Stomach (tissue), 19 donors: ENCODE measurements at places on chromosomes 4 and X. TPM values are rescaled to one million over a fixed set of nuclear protein-coding genes. Genes with fewer than 3 reads are reported as not detected.

DNA sequence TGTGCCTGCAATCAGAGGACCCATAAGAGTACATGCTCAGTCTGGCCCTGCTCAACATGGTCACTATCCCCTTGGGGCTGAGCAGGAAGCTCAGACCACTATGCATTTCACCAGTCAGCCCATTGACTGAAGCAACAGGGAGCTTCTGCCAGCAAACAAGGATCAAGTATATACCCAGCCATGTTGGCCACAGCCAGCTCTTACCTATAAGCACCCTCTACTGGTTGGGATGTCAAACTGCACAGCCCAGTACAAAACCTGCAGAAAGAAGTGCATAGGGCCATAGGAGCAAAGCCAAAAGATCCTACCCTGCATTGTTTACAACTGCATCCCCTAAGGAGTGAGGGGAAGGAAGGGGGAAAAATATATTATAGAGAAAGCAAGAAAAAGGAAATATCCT is 214.4 kb upstream of the CPEB2 start:
- H3K4me3 ChIP-seq = no peak overlapping the region
- no peak overlapping the region for H3K27ac ChIP-seq
- H3K4me1 ChIP-seq = no peaks in the 10 kb centered on the region
- no peak for DNase-seq
- no peaks in the 10 kb centered on the region for H3K36me3 ChIP-seq

DNA sequence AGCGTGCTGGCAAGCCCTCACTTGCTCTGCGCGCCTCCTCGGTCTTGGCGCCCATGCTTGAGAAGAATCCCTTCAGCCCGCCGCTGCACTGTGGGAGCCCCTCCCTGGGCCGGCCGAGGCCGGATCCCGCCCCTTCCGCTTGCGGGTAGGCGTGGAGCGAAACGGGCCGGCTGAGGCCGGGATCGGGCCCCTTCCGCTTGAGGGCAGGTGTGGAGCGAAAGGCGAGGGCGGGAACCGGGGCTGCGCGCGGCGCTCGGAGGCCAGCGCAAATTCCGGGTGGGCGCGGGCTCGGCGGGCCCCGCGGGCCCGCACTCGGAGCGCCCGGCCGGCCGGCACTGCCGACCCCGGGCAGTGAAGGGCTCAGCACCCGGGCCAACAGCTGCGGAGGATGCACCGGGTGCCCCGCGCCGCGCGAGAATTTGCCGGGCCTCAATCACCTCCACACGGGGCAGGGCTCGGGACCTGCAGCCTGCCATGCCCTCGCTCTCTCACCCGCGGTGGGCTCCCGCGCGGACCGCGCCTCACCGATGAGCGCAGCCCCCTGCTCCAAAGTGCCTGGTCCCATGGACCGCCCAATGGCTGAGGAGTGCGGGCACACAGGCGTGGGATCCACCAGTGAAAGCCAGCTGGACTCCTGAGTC is 58.1 kb upstream of the GBA3 start:
- H3K4me1 ChIP-seq = no peaks in the 10 kb centered on the region
- no peaks in the 10 kb centered on the region for H3K36me3 ChIP-seq
- no peaks in the 10 kb centered on the region for H3K27me3 ChIP-seq
- no peak overlapping the region for H3K4me3 ChIP-seq
- H3K27ac ChIP-seq = no peak overlapping the region

DNA sequence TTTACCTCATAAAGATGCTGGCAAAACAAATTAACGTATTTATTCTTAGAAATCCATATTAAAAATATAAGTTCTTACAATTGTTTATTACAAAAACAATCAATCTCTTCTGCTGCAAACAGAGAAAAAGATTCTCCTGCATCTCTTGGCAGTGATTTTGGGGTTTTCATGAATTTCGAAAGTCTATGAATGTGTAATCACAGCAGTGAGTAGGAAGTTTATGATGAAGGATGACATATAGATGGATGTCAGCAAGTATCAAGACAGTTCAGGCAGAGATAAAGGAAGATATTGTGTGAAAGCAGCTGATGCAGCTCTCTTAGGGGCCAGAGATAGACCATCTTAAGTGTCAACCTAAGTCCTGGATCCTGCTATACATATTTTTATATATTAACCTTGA is 196.9 kb upstream of the BANK1 start:
- H3K4me3 ChIP-seq = no peak overlapping the region
- DNase-seq = no peak
- H3K27ac ChIP-seq = no peak overlapping the region

DNA sequence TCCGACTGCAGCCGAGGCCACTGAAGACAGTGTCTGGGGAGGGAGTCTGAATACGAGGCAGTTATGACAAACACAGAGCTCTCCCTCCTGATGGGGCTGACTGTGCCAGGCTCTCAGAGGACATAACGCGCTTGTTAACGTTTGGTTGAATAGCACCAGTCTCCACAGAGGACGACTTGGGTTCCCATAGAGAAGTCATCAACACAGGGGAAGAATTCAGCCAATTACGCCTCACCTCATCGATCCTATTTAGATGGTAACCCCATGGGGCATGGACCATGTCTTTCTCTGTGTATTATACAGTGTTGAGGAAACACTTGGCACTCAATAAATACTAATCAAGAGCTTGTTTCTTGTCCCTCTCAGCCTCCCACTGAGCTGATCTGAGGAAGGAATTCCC is 642.6 kb upstream of the LCORL start:
- no peaks in the 10 kb centered on the region for H3K4me1 ChIP-seq
- H3K27ac ChIP-seq = no peak overlapping the region
- no peak for DNase-seq
- H3K36me3 ChIP-seq = no peaks in the 10 kb centered on the region
- no peaks in the 10 kb centered on the region for H3K27me3 ChIP-seq
- H3K4me3 ChIP-seq = no peak overlapping the region

DNA sequence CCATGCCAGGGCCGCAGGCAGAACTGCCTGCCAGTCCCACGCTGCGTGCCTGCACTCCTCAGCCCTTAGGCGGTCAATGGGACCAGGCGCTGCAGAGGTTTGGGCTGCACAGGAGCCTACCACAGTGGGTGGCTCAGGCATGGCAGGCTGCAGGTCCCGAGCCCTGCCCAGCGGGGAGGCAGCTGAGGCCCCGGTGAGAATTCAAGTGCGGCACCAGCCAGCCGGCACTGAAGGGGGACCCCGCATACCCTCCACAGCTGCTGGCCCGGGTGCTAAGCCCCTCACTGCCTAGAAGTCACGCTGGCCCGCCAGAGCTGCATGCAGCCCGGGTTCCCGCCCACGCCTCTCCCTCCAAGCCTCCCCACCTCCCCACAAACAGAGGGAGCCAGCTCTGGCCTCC is 302.5 kb upstream of the UGT8 start:
- H3K27ac ChIP-seq = no peak overlapping the region
- no peak overlapping the region for H3K4me3 ChIP-seq
- no peak for DNase-seq
- no peaks in the 10 kb centered on the region for H3K4me1 ChIP-seq

GRCh38 chrX:119753639-119754257 is 4.6 kb upstream of the SOWAHD start:
- no peaks in the 10 kb centered on the region for H3K36me3 ChIP-seq
- no peak overlapping the region for H3K27ac ChIP-seq
- no peaks in the 10 kb centered on the region for H3K27me3 ChIP-seq

GRCh38 chr4:120633810-120634209 is 288.7 kb downstream of the PRDM5 start:
- no peak overlapping the region for H3K4me3 ChIP-seq
- no peak for DNase-seq
- no peaks in the 10 kb centered on the region for H3K27me3 ChIP-seq
- no peak overlapping the region for H3K27ac ChIP-seq

DNA sequence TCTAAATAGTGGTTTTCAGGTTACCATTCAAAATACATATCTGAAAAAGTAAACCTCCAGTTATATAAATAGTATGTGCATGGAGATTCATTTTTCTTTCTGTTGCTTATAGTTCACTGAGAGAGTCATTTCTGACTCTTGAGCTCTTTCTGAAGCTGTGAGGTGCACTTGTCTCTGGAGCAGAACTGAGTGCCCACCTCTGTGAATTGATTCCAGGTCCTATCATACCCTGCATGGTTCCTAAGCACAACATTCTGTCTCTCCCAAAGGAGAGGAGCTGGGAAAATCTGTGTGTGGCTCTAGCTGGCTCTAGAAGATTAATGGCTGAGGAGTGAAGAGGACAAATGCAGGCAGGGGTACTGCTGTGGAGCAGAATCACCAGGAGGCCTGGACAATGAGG is 161.6 kb upstream of the HCCS start:
- no peaks in the 10 kb centered on the region for H3K36me3 ChIP-seq
- no peak overlapping the region for H3K27ac ChIP-seq
- H3K4me1 ChIP-seq = no peaks in the 10 kb centered on the region
- no peak for DNase-seq
- no peak overlapping the region for H3K4me3 ChIP-seq

DNA sequence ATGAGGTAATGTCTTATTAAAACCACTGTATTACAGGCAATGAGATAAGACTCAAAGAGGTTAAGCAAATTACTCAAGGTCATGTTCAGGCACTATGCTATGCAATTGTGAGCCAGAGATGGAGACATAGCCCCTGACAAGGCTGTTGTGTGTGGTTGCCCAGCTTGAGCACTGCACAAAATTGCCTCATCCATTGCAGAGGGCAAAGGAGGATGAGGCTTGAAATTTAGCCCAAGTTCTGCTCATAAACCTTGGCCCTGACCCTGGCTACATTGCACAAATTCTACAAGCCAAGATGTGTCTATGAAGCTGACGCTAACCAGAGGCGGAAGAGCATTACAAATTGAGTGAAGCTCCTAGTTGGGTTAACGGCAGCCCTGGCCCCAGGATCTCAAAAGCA is 65.6 kb upstream of the PGM2 start:
- no peak for DNase-seq
- H3K27ac ChIP-seq = no peak overlapping the region
- no peaks in the 10 kb centered on the region for H3K36me3 ChIP-seq
- no peaks in the 10 kb centered on the region for H3K27me3 ChIP-seq
- no peak overlapping the region for H3K4me3 ChIP-seq

GRCh38 chrX:140492066-140492994 is 12.5 kb downstream of the SOX3 start:
- H3K36me3 ChIP-seq = no peaks in the 10 kb centered on the region
- H3K27me3 ChIP-seq = no peaks in the 10 kb centered on the region
- no peak overlapping the region for H3K27ac ChIP-seq
- DNase-seq = no peak
- H3K4me3 ChIP-seq = no peak overlapping the region

- H3K27ac ChIP-seq = peak overlapping the region; percentile 41
- no peaks in the 10 kb centered on the region for H3K27me3 ChIP-seq
- H3K4me1 ChIP-seq = peaks cover 21% of the 10 kb centered on the region
- H3K4me3 ChIP-seq = peak overlapping the region; percentile 31
- peak; percentile 71 for DNase-seq
Observed at GRCh38 chr4:139266583-139267257, 13.3 kb downstream of the MGARP start.

- H3K4me1 ChIP-seq = no peaks in the 10 kb centered on the region
- peak; percentile 10 for DNase-seq
- no peaks in the 10 kb centered on the region for H3K36me3 ChIP-seq
Observed at GRCh38 chrX:69318651-69319340, 153.5 kb upstream of the PJA1 start.

DNA sequence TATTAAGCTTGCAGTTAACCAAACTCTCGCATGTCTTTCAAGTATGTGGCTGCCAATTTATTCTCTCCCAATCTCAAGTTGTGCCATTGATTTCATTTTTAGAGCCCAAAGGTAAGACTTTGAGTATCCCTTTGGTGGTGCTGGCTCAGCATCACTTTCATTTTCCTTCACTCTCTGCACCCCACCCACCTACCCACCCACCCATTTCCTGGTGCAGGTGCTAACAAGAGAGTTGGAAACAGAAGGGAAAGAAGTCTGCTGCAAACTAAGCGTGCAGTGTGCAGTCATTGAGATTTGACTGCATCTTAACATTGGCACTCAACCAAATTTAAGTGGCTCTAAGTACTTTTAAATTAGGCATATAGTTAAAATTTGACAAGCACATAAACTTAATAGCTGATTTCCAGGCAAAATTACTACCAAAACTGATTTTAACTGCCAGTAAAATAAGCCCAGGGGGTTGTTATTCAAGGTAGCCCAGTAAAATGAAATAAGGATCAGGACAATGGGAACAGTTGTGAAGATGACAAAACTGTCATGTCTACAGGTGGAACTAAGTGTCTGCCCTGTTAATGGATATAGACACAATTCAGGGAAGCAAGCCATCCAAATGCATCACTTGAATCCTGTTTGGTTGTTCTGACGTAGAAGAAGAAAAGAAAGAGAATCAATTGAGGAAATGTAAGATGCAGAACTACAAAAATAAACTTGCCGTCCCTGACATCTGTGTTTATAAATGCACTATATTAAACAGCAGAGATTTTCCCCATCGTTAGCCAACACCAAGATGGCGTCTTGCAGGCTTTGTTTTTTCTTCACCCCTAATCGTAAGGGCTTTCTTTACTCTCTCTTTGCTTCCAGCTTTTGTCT is 184.2 kb downstream of the KDR start:
- no peaks in the 10 kb centered on the region for H3K36me3 ChIP-seq
- H3K27me3 ChIP-seq = peaks cover 7% of the 10 kb centered on the region
- no peak overlapping the region for H3K27ac ChIP-seq
- H3K4me3 ChIP-seq = no peak overlapping the region
- no peaks in the 10 kb centered on the region for H3K4me1 ChIP-seq

DNA sequence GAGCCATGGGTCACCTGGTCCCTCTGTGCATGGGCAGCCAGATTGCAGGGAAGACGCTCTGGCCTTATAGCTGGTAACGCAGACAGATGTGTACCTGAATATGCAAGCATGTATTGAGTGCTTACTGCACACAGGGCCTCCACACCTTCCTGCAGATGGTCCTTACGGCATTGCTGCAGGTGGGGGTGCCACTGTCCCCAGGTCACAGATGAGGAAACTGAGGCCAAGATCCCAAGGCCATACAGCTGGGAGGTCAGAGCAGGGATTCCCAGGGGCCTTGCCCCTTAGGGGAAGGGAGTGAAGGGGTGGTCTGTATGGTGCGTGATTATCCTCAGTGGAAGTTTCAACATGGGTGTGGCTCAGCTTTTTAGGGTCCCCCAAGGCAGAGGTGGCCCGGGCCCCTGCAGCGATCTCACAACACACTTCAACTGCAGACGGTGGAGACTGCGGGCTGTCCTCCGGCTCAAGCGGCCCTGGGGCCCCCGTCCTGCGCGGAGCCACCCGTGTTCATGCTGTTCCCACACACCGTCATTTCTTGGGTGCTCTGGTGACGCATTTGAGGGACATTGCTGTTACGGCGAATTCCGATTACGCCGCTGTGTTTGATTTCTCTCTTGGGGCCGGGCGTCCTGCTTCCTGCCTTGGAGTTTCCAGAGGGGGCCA is 8.1 kb downstream of the DOK7 start:
- no peak overlapping the region for H3K27ac ChIP-seq
- H3K36me3 ChIP-seq = no peaks in the 10 kb centered on the region
- peaks cover 37% of the 10 kb centered on the region for H3K27me3 ChIP-seq
- peaks cover 16% of the 10 kb centered on the region for H3K4me1 ChIP-seq
- no peak overlapping the region for H3K4me3 ChIP-seq

- H3K27ac ChIP-seq = no peak overlapping the region
- H3K4me1 ChIP-seq = no peaks in the 10 kb centered on the region
- DNase-seq = no peak
Observed at GRCh38 chr4:175308236-175308635, 390.1 kb downstream of the ADAM29 start.

GRCh38 chrX:132393992-132394391 is 94.8 kb downstream of the MBNL3 start:
- H3K4me1 ChIP-seq = no peaks in the 10 kb centered on the region
- no peak for DNase-seq
- H3K4me3 ChIP-seq = no peak overlapping the region
- H3K27ac ChIP-seq = no peak overlapping the region
- H3K27me3 ChIP-seq = no peaks in the 10 kb centered on the region

The DCLK2 gene
- 3.6 TPM for total RNA-seq

The RHOXF2B gene
- not detected for total RNA-seq

The MAGED4B gene
- total RNA-seq = 0.45 TPM

The CXCL10 gene
- total RNA-seq = 0.92 TPM

The PTPN13 gene
- 38.6 TPM for total RNA-seq

The GPRASP3 gene
- 6.4 TPM for total RNA-seq

The GPRASP2 gene
- total RNA-seq = not detected

The SHOX gene
- total RNA-seq = not detected

The HSFX2 gene
- total RNA-seq = 0.55 TPM
